ENCODE measurements at places on chromosomes 13 and 19.

DNA sequence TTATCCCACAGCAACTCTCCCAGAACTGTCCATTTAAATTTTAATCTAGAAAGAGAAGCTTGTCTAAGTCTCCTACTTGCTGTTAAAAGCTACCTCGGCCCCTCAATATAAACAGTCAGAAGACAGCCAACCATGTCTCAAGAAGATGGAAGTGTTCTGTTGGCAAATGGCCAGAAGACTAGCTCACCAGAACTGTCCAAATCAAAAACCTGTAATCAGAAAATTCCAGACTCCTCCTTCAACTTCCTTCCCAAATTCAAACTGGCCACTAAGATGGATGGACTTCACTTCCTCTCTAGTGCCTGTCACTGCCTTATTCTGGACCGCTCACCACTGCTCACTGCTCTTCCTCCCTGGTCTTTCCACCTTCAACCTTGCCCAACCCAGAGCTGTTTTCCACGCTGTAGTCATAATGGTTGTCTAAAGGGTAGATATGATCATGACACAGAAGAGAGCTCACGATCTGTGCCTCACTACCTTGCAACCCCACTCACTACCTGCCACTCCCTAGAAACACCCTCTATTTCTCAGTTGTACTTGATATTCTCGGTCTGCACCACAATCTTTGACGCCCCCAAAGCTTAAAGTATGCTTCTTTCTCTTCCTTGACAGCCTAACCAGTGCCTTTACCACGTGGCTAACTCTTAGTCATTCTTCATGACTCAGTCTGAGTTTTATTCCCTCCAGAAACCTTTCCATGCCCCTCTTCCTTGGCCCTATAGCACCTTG, 9.2 kb downstream of the FGF14 start:
- DNase-seq: no peak

- no peak for DNase-seq
Measured at GRCh38 chr13:45615501-45616101, at the start of gene ERICH6B. TSS of gene ERICH6B (minus strand) at chr13:45615739. CDS start at chr13:45597005, 18,734 bp downstream.

DNA sequence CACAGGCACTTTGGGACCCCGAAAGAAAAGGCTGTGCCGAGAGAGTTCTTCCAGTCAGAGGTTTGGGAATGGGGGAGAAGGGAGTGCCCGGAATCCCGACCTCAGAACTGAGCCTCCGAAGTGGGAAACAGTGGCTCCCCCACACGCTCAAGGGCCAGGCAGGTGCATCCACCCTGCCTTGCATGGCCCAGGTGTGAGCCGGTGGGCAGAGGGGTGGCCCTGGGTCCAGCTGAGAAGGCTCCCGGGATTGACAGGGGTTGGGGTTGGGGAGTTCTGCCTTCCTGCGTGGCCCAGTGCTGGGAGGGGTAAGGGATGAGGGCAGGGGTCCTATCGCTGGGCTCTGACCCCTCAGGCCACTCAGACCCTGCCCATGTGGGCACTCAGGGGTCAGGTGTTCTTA, 163.5 kb upstream of the TUBA3C start:
- DNase-seq: no peak

DNA sequence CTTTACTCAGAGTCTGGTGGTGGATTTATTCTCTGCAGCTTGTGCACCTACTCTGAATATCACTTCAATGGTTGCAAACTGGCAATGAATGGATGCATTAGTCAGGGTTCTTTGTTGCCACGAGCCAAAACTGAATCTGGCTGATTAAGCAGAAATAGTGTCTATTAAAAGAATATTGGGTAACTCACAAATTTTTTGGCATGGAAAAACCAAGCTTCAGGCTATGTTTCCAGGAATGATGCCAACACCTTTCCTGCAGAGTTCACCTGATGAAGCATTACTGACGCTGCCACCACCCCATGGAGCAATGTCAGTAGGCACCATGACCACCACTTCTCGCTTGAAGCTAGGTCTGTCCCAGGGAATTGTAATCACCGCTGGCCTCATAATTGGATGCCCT, 597.8 kb upstream of the SLC10A2 start:
- no peak for DNase-seq

Measured in GM04504 (cell line).